Stomach (tissue), 19 donors: ENCODE measurements at places on chromosomes 6 and 20.

GRCh38 chr6:100472674-100473073, 8.0 kb upstream of the SIM1 start:
- no peak for DNase-seq

DNA sequence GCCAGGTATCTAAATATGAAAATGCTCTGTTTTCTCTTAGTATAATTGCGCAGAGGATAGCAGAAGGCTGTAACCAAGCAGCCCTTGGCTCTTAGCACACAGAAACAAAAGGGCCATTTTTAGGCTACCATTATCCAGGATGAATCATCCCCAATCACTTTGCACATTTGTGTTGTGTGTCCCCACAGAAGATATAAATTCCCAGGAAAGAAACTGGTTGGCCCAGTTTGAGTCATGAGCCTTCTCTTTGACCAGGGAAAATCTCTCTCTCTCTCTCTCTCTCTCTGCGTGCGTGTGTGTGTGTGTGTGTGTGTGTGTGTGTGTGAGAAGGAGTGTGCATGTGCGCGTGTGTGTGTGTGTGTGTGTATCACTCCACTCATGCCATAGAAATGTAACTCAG, 178.5 kb downstream of the FRK start:
- no peak for DNase-seq

- DNase-seq = no peak
Measured at GRCh38 chr6:158050107-158050735, 68.6 kb downstream of the SYNJ2 start.

DNA sequence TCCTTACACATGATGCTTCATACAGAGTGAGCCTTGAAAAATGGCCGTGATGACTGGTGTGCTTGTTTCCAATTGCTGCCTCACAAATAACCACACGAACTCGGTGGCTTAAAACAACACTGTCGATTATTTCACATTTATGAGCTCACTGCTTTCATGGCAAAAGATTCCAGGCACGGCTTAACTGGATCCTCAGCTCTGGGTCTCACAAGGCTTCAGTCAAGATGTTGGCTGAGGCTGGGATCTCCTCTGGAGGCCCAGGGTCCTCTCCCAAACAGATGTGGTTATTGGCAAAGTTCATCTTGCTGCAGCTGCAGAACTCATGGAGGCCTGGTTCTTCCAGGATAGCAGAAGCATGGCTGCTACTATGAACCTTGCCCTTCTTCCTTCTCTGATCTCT, 144.6 kb downstream of the TFAP2C start:
- no peak for DNase-seq

GRCh38 chr6:121522771-121523386, 87.4 kb downstream of the GJA1 start:
- DNase-seq = no peak

DNA sequence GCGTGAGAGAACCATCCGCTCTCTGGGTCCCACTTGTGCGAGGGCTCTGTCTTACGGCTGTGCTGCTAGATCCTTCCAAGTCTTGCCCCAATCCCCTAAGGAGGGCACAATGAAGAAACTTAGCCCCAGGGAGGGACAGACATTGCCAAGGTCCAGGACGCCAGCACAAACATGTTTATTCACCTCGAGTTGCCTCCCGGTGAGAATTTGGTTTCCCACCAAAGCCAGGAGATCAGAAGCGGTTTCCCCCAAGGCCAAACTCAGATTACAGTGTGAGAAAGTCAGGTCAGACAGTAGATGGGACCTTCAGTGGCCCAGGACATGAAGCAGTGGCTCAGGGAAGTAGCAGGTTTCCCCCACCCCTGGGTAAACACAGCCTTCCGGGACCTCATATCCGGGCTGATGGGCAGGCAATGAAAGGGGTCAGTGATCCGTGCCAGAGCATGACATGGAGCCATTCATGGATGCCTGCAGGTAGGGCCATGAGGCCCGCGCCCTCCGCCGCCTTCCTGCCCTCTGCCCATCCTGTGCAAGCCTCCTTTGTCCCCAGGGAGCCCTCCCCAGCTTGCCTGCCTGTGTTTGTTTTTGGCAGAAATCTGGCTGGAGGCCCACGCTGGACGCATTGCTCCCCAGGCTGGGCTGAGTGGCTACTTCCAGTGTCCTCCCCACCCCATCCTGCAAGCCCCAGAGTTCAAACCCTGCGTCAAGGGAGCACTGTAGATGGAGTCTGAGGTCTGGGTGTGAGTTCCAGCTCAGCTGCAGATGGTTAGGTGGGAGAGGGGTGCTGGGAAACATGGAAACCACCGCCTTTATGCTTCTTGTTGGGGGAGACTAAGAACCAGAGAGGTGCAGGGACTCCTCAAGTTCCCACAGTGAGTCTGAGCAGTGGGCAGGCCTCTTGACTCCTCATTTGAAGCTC, 2.0 kb downstream of the BPIFB2 start:
- DNase-seq = peak; percentile 12

GRCh38 chr6:318243-318890, 26.1 kb downstream of the DUSP22 start:
- DNase-seq = no peak

- no peak for DNase-seq
Measured at GRCh38 chr6:38634518-38634917, 5.2 kb downstream of the BTBD9 start.

- DNase-seq = peak; percentile 30
Measured at GRCh38 chr6:53943395-53943794, 148.6 kb downstream of the LRRC1 start.

- DNase-seq = no peak
Measured at GRCh38 chr6:118281291-118281690, 266.8 kb upstream of the PLN start.

- no peak for DNase-seq
Measured at GRCh38 chr6:56556751-56557540, 85.7 kb downstream of the DST start.

- DNase-seq = peak; percentile 78
Measured at GRCh38 chr20:2946988-2947961, 74.0 kb downstream of the PTPRA start.

- DNase-seq = no peak
Measured at GRCh38 chr6:130143709-130144108, 79.0 kb downstream of the SAMD3 start.

- DNase-seq = no peak
Measured at GRCh38 chr20:63903796-63904561, 9.1 kb downstream of the DNAJC5 start.

GRCh38 chr20:19625426-19625825, 132.6 kb upstream of the RIN2 start:
- no peak for DNase-seq

DNA sequence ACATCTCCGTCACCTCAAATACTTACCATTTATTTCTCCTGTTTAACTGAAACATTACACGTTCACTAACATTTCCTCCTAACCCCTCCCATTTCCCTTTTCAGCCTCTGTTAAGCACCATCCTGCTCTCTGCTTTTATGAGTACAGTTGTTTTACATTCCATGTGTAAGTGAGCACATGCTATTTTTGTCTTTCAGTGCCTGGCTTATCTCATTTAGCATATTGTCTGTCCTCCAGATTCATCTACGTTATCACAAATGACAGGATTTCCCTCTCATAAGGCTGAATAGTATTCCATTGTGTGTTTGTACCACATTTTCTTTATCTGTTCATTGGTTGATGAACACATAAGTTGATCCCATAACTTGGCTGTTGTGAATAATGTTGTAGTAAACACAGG, 22.7 kb downstream of the TAF11 start:
- DNase-seq = no peak

DNA sequence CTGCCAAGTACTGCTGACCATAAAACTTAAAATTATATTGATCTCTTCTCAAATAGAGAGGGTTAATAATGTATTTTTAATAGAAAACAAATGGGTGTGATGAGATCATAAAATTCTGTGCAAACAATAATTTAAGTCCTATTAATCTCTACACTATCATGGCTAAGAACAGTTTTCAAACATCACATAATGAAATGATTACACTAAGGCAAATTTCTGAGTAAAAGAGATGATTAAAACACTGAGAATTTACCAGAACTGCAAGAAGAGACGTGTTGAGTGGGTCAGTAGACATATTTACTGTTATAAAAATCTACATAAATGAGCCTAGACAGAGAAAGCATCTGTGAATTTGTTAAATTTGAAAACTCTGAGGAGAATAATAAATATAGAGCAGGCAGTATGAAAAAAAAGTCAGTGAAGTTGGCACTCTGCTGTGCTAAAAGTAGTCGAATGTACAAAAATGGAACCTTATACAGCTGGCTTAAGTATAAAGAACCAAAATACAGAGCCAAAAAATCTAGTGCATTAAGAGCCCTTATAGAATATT, 302.6 kb upstream of the MANEA start:
- no peak for DNase-seq

DNA sequence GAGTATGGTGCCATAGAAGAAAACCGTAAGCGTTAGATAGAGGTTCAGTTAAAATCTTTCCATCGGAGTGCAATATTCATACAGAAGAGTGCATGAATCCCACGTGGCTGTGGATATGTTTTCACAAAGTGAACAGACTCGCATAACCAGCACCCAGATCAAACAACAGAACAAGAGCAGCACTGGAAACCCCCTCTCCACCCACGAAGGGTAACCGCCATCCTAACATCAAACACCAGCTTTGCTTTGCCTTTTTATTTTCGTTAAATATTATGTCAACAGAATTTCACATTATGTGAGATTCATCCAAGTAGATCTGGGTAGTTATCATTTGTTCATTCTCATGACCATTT, 4.7 kb downstream of the GTSF1L start:
- peak; percentile 37 for DNase-seq

GRCh38 chr20:49360242-49360968, 82.5 kb upstream of the ZNFX1 start:
- no peak for DNase-seq

DNA sequence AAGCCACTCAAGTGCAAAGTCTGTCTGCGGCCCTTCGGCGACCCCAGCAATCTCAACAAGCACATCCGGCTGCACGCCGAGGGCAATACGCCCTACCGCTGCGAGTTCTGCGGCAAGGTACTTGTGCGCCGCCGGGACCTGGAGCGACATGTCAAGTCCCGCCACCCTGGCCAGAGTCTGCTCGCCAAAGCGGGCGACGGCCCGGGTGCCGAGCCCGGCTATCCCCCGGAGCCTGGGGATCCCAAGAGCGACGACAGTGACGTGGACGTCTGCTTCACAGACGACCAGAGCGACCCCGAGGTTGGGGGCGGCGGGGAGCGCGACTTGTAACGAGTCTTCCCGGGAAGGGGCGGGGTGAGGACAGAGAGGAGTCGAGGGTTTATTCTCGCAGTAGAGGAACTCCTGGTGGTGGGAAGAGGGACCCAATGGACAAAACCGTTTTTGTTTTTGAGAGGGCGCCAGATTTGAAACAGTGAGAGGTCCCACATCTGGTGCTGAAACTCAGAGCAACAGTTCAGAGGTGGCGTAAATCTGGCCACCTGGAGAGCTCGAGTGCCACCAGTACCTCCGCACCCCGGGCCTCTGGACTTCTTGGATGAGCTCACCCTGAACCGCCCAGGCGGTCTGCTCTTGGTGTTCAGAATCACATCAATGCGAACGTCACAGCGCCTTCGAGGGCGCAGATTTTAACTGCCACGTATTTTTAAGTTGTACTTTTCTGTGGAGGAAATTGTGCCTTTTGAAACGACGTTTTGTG, 8.0 kb downstream of the PRDM13 start:
- no peak for DNase-seq

DNA sequence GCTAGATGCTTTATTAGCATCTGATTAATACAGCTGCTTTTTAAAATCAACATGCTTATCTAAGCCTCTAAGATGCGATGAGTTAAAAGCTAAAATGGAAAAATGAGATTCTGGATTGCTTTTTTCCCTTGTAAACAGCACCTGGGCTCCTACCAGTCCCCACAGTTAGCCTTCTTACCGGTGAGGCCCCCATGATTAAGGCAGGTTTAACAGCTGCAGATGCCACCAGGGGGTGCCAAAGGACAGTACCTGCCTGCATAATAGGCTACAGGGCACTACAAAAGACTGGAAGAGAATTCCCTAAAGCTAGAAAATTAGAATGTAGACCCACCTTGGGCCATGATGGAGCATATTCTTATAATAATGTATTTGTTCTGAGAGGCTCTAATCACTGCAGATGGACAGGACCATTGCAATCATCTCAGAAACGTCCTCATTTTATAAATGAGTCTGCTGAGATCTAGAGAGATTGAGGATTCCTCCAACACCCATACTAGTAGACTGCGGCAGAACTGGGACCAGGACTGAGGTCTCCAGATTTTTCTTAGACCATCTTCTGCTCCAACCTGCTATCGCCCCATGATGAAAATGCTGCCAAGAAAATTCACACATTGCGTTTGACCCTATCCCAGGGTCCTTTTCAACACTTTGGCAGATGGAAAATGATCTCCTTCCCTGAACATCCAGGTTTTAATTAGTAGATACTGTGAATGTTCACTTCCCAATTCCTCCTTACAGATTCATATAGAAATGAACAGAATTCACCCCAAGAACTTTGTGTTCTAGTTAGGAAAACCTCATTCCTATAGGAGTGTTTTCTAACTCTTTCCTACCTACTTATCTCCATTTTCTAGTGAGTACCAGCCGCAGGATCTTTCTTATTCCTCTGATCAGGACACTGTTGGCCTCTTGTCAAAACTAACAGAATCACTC, 148.8 kb downstream of the RPS12 start:
- DNase-seq = peak; percentile 82

DNA sequence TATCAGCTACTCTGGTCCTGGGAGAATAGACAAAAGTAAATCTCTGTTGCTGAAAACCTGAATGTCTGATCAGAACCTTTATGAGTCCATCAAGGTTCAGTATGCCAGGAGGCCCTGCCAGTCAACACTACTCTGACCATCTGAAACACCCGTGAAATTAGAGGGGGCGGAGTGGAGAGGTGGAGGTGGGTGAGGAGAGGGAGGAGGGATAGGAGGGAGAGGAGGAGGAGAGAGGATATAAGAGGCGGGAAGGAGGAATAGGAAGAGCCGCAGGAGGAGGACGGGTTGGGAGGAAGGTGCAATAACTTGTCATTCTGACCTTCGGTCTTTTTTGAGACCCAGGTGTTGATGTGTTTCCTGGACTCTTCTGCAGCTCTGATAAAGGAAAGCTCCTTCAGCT, 8.0 kb downstream of the SERPINB9 start:
- no peak for DNase-seq

DNA sequence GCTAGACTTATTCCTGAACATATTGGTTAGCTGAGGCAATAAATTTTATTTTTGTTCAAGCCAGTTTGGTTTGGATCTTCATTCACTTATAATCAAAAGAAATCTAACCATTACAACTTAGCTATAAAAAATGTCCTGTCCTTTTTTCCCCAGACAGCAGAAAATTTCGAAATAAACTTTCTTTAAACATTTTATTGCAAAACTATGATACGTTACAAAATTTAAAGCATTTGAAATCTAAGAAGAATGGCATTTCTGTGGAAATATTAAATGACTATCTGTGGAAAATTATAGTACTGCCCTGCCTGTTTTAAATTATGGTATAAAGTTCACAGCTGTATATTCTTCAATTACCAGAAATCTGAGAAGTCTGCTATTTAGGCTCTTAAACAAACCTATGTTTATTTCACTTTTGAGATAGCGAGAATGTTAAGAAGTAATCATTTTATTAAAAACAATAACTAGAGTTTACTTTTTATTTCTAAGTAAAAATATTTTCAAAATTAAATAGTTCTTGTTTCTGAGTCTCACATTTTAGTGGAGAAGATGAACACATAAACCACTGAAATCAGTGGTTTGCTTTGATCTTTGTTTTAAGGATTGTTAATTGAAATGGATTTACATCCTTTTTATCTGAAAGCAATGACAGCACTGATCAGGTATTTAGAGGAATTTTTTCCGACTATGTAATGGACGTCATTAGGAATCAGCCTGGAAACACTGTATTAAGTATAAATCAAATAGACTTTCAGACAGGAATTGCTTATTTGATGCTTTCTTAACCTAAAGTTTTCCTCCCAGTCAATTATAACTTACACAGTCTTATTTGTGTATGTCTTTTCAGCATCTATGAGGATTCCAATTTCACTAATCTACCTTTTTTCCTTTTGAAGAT, 553.7 kb downstream of the COL12A1 start:
- DNase-seq = no peak
